Activated CD8-positive, alpha-beta memory T cell treated with anti-CD3 and anti-CD28 coated beads for 1 hour (primary cell): ENCODE measurements at places on chromosomes 4 and X.

- DNase-seq = no peak
Observed at GRCh38 chr4:106493086-106493485, 124.5 kb upstream of the GIMD1 start.

- no peak for DNase-seq
Observed at GRCh38 chrX:151700581-151700980, 5.3 kb downstream of the PRRG3 start.

- no peak for DNase-seq
Observed at GRCh38 chr4:175090116-175090515, 172.0 kb downstream of the ADAM29 start.

GRCh38 chrX:79081895-79082512 lies 62.5 kb upstream of the GPR174 start:
- DNase-seq = no peak

DNA sequence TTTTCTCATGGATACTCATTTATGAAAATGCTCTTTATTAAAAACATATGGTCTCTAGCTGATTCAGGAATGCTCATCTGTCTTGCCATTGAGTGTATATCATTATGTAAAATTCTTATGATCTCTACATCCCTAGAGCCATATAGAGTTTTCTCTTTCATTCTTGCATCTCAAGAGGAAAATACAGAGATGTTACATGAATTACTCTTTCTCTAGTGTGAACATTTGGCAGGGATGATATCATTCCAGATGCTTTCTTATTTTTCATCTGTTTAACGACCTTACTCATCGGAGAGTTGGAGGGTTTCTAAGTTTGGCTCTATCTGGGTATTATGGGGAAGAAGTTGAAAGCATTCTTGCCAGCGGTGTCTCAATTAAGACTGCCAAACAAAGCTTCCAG lies 202.9 kb upstream of the SLC7A11 start:
- no peak for DNase-seq

- no peak for DNase-seq
Observed at GRCh38 chrX:130111220-130112154, 1.2 kb upstream of the ELF4 start.

DNA sequence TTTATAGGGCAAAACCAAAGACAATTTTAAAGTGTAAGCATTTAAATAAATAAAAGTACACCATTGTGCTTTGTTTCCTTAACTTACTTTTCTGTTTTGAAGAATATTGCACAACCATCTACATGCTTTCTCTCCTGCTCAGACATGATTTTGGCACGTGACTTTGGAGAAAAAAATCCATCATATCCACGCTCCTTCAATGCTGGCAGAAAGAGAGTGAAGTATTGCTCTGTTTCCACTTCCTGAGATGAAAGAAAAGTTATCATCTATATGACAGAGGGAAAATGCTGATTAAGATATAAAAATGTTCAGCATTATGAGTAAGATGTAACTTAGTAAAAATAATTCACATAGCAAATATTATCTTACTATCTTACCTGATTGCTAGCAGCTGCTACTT lies 77.1 kb downstream of the CNOT6L start:
- no peak for DNase-seq
